ENCODE measurements at places on chromosomes 2 and 18.

GRCh38 chr2:75003773-75004172 lies 45.3 kb downstream of the POLE4 start:
- no peak for DNase-seq

DNA sequence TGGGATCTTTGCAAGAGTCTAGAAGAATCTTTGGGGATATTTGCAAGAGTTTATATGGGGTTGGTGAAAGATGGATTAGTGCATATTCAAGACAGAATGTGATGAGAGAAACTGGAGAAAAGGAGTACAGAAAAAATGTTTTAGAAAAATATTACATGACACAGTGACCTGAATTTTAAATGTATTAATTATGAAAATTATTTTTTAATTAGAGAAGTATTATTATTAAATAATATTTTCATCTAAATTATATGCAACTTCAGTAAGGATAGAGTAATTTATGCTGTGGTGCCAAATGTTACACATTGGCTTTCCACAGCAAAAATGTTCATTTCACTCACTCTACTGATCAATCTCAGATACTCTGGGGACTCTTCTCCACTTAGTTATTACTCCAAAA lies 1442.8 kb upstream of the SLC39A10 start:
- DNase-seq = no peak

GRCh38 chr2:60215386-60215901 lies 338.0 kb downstream of the BCL11A start:
- DNase-seq = no peak

DNA sequence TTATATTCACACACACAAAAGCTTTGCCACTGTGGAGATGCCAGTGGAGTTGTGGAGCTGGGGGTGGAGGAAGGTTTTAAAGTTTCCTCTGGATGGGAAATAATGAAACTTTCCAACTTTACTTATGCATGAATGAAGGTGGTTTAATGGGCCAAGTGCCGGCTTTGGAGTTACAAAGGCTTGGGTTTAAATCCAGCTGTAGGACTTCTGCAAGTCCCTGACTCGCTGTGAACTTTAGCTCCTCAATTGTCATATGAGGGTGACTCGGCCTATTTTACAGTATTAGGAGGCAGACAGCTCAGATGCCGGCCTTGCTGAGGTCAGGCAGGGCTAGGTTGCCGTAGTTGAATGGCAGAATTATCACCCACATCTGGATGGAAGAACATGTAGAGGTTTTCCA lies 415.8 kb upstream of the TRIB2 start:
- no peak for DNase-seq
